ENCODE measurements at places on chromosomes 11 and 22.
A peak's percentile ranks its signal among the peaks of the same experiment; 100 is the strongest.

DNA sequence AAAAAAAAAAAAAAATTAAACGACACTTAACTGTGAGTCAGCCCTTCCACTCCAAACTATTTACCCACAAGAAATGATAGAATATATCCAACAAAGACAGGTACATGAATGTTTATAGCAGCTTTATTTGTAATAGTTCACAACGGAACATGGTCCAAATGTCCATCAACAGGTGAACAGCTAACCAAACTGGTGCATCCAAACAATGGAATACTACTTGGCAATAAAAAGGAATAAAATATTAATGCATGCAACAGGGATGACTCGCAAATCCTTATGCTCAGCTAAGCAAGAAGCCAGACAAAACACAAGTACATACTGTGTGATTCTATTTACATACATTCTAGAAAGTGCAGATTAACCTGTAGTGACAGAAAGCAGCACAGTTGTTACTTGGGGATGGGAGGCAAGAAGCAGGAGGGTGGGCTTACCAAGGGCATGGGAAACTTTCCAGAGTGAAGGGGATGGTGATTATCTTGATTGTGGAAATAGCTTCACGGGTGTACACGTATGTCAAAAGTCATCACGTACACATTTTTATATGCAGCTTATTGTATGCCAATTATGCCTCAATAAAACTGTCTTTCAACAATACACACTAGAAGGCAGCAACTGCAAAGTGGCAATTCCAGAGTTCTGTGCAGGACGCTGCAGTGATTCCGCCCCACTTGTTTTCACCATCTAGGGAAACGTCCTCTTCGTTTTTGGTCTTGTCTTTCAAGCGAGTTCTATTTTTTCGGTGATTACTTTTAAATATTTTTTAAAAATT lies 6.7 kb upstream of the SF1 start:
- DNase-seq: no peak

- no peak for DNase-seq
Observed at GRCh38 chr11:84855508-84856245, 771.5 kb downstream of the DLG2 start.

DNA sequence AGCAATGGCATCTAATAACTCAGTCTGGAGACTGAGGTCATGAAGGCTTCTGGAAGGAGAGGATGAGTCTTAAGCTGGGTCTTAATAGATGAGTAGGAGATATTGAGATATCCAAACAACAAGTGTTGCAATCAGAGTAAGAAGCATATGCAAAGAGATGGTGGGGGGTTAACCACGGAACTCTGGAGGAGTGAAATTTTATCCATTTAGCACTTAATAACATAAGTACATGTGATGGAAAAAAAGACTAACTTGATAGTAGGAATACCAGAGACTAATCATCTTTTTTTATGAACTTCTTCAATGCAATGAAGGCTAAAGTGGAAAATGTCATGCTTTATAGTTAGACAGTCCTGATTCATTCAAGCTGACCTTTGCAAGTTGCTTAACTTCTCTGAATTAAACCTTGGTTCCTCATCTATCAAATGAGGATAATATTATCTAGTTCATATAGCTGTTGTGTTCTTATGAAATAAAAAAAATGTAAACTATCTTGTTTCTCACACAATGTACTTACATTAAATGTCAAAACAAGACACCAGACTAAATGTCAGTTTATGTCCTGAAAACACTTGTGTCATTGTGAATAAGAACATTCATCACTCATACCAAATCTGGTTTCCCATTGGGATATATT lies 403.1 kb upstream of the CCDC90B start:
- DNase-seq: no peak

DNA sequence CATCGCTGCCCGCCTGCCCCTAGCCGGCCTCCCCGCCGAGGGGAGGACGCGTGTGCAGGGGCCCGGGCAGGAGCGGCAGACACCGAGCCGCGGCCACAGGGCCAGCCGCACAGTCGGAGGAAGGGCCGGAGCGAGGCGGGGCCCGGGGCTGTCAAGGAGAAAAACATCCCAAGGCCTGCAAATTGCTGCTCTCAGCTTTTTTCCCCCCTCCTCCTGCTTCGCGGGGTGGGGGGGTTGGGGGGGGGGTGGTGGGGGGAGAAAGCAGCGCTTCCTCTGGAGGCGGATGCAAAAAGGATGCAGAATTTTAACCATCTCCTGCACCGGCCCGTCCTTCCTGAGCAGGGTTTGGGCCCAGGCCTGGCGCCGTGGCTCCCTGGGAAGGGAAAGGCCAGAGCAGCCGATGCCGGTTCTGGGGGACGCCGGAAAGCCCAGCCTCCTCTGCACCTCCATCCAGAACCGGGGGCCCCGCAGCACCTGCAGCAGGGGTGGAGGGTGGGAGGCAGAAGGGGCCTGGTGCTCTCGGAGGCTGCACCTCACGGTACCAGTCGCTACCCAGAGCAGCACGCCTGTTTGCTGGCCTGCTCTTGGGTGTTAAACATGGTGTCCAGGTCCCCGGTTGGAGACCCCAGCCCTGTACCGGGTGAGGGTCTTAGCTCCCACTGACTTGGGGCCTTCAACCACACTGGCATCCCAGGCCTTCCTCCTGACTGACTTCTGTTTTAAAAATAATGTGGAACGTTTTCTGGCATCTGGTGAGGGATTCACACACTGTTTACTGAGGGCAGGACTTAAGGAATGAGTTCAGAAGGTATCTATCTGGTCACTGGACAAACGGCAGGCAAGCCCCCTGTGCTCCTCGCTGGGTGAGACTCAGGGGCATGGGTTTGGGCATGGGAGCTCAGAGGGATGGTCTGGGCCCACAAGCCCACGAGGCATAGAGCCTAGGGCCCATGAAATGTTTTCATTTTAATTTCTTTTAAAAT lies 77.4 kb upstream of the WNT7B start:
- DNase-seq: no peak

DNA sequence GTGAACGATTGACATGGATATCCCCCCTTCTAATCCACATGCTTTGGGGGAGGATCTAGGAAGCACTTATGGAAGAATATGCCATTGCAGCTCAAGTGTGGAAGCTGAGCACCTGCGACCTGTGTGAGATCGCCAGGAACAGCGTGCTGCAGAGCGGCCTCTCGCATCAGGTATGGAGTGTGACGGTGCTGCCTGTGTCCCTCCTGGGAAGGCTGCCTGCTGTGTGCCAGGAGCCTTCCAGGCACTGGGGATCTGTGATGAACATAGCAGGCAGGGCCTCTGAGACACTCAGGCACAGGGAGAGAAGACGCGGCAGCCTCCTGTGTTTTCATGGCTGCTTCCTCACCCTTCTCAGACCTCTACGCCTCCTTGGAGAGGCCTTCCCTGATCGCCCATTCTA lies 36.5 kb downstream of the RNF141 start:
- no peak for DNase-seq

GRCh38 chr22:30241576-30242371 lies 4.8 kb downstream of the LIF start:
- DNase-seq: no peak

DNA sequence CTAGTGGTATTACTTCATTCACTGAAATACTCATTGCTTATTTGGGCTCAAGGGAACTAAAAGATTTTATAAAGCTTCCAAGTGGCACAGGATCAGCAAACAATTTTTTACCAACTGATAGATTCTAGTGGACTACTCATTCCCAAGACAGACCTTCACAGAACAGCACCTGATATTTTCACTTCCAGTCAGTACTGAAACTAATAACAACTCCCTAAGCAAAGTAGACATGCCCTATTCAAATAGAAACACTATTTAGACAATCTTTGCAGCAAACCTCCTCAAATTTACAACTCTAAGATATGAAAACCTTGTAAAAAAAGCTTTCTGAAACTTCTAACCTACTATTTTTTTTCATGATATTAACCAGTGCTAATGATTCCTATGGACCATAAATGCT lies 2345.8 kb downstream of the LRRC4C start:
- DNase-seq: no peak

- DNase-seq: no peak
Observed at GRCh38 chr11:89536926-89537325, 45.8 kb upstream of the NOX4 start.

- DNase-seq: peak; percentile 74
Observed at GRCh38 chr22:19909350-19910179, 32.0 kb upstream of the COMT start.

DNA sequence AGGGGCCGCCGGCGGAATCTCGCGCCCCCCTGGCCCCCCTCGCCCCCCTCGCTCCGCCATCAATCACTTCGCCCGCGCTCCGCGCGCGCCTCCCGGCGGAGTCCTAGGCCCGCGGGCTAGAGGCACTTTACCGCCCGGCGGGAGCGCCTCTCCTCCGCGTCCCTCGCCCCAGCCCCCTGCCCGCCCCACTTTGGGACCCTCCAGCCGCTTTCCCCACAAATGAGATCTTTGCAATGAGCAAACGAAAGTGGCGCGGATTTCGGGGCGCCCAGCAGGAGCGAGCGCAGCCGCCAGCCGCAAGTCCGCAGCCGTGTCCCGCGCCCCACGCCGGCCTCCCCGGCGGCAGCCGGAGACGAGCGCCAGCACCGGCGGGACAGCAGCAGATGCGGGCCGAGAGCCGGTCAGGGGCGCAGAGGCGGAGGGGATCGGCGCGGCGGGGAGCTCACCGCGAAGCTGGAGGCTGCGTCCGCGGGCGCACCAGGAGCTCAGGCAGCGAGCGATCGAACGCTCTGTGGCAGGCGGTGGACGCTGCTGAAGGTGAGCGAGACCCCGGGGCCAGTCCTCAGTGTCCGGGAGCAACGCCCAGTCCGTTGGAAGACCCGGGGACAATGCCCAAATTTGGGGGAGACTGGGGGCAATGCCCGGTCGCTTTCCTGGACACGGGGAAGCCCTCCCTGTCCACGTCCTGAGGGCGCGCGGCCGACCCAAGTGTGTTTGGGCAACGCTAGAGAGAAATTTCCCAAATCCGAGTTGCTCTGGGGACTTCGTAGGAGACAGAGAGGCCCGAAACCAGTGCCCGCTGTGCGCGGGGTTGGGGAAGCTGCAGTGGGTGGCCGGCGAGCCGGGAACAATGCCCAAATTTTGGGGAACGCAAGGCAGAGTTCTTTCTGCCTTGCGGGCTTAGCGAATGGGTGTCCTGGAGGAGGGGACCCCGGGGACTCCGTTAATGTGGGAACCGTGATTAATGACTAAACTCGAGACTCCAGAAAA lies 1.5 kb upstream of the IGF2 start:
- DNase-seq: no peak

- DNase-seq: no peak
Observed at GRCh38 chr11:15972838-15973237, 383.5 kb downstream of the SOX6 start.

- no peak for DNase-seq
Observed at GRCh38 chr22:34502821-34503220, 563.1 kb upstream of the ISX start.
